ENCODE measurements at places on chromosomes 3 and 15.

DNA sequence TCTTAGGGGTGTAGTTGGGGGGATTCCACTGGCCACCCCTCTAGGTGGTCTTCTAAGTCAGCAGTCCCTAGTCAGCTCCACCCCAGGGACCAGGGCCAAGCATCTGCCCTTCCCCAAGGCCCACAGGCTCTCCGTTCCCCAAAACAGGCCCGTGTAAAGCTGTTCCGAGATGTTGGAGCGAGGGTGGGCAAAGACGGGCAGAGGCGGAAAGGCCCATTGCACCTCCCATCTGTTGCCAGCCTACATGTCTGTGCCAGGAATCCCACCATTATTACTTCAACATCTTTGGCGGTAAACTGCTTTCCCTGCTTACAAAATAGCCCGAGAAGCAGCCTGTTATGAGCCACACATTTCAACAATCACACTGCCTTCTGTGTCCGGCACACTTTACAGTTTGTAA is 1.9 kb upstream of the ATP2B2 start:
- no peak for DNase-seq

GRCh38 chr15:71049706-71050422 is 65.4 kb upstream of the THSD4 start:
- DNase-seq = peak; percentile 34

- no peak for DNase-seq
Measured at GRCh38 chr15:63010386-63010785, 32.2 kb upstream of the TPM1 start.

DNA sequence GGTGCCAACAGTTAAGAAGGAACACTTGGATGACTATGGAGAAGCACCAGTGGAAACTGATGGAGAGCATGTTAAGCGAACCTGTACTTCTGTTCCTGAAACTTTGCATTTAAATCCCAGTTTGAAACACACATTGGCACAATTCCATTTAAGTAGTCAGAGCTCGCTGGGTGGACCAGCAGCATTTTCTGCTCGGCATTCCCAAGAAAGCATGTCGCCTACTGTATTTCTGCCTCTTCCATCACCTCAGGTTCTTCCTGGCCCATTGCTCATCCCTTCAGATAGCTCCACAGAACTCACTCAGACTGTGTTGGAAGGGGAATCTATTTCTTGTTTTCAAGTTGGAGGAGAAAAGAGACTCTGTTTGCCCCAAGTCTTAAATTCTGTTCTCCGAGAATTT is 3.0 kb downstream of the SKIL start:
- no peak for DNase-seq

- DNase-seq = peak; percentile 41
Measured at GRCh38 chr15:40421246-40422157, 15.9 kb downstream of the IVD start.

DNA sequence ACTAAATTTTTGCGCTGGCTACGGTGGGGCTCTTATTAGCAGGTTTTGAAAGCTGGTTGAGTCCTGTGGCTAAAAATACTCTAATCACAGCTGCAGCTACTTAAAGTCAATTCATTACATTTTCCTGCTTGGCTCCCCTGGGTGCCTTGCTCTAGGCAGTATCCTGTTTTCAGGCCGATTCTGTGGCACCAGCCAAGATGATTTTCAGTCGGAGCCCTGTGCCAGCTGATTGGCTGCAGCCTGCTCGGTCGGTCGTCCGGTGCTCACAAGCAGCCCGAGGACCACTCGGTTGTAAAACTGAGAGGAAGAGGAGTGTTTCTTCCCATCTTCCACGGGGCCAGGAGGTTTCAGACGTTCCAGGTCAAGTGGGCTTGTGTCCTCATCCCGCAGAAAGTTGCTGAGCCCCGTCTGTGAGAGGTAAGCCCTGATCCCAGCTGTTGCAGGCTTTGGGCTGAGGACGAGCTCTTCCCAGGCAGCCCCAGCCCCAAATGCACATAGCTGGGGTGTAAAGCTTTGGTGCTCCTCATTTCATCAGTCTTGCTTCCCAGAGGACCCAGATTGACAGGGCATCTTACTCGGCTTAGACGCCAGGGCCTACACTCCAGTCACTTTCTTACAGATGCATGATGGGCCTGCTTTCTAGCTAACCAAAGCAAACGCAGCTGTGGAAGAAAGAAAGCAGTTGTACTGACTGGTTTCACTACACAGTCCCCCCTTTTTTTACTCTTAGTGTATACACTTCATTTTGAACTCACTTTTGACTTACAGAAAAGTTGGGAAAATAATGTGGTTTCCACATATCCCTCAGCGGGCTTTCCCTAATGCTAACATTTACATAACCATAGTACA is 15.9 kb downstream of the LYSMD4 start:
- DNase-seq = no peak

GRCh38 chr15:68235022-68235421 is 5.5 kb upstream of the CLN6 start:
- no peak for DNase-seq

- peak; percentile 85 for DNase-seq
Measured at GRCh38 chr3:122609798-122610559, 32.5 kb downstream of the PARP15 start.

DNA sequence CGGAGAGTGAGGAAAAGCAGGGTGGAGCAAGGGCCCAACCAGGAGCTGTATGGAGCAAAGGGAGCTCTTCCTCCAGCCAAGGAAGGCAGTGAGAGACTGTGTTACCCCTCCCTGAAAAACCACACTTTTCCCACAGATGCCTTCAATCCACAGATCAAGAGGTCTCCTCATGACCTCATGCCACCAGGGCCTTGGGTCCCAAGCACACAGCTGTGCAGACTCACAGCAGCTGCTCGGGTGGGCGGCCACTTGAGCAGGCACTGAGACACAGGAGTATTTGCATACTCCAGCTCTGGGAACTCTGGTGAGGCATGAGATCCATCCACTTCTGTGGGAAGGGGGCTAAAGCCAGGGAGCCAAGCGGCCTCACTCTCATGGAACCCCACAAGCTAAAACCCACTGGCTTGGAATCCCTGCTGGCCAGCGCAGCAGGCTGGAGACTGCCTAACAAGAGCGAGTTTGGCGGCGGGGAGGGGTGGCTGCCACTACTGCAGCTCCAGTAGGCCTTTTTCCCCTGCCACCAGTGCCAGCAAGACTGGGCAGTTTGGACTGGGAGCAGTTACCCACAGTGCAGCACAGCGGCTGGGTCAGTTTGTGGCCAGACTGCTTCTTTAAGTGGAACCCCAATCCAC is 880.6 kb upstream of the ARPP21 start:
- DNase-seq = no peak

GRCh38 chr3:38746641-38747040 is 69.4 kb downstream of the SCN10A start:
- no peak for DNase-seq

- DNase-seq = no peak
Measured at GRCh38 chr3:109835958-109836357, 498.6 kb upstream of the DPPA4 start.

DNA sequence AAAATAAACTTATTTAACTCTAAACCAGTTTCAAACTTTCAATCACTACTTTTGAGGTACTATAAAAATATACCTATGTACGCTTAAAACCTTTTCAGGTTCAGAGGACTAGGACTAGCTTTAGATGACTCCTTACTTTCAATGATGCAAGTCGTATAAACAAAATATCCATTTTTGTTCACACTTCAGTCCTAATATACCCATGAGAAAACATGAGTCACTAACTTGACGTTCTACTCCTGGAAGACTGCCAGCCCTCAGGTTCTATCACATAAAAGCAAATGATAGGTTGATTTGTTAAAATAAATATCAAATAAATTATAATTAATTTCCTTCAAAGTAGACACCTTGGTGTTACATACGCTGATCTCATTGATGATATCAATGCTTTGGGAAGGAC is 10.6 kb upstream of the P3H2 start:
- peak; percentile 68 for DNase-seq

GRCh38 chr3:42975456-42975855 is 3.7 kb upstream of the GASK1A start:
- DNase-seq = no peak

DNA sequence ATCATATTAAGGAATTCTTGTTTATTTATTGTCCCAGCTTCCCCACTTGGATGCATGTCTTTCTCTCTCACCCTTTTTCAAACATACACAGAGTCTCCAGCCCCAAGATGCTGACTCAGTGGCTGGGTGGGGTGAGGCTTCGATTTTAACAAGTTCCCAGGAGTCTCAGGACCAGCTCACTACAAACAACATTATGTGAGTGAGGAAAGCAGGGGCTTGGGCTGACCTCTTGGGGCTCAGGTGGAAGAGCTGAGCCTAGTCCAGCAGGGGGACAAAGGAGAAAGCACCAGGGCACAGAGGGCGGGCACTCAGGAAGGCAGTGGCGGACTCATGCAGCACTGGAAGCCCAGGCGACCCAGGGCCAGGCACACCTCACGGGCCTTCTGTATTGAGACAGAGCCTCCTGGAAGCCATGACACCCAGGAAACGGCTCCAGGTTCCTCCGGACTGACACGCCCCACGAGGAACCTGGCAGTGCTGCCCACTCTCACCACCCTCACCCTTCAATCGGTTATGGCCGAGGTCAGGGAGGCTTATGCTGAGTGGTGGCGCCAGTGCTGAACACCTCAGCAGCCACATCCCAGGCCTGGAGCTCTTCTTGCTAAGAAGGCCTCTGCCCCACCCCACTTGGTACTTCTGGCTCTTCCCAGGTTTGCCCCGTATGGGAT is 97.4 kb downstream of the LRIG1 start:
- no peak for DNase-seq

DNA sequence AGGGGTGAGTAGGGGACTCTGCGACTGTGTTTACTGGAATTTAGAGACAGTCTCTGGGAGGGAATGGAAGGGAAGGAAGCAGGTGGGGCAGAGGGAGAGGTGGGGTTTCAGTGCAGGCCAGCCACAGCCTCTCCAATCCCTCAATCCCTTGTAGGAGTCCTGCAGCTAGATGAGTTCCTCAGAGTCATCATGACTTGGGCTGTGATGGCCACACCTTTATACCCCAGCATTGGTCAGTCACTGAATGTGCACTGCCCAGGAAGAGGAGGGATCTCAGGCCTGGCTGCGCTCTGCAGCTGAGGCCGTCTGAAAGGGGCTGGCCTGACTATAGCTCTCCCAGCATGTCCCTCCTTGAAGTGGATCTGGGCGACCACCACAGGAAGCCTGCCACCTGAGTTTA is 67.3 kb upstream of the GLCE start:
- no peak for DNase-seq

- DNase-seq = no peak
Measured at GRCh38 chr3:17339132-17339575, 403.3 kb downstream of the TBC1D5 start.

DNA sequence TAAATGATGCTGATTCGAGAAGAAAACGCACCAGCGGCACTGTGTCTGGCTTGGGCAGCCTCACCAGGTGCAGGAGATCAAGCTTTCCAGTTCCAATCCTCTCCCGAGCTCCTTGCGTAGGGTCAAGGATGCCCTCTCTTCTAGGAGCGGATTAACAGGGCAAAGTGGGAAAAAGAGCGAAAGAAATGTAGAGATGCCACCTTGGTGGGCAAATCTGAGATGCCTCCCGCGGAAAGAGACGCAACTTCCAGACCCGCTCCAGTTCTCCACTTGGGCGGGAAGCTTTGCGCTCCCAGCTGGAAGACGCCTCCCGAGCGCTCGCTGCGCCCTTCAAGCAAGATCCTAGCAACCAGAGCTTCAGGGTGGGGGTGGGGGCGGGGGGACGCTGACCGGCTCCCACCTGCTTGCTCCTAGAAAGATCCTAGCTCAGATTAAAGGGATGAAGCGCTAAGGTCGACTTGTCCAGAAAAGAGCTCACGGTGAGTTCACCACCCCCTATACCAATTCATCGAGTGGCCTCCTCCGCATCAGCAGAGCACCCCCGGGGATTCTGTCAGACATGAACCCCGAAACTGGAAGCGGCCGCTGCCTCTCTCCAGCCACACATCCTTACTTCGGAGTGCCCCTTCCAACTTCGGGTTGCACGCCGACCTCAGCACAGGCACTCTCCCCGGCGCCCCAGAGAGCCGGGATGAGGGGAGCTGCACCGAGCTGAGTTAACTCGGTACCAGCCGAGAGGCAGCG is 769 bp downstream of the TAFA4 start:
- DNase-seq = no peak

- no peak for DNase-seq
Measured at GRCh38 chr15:69472046-69472445, 19.4 kb downstream of the RPLP1 start.

DNA sequence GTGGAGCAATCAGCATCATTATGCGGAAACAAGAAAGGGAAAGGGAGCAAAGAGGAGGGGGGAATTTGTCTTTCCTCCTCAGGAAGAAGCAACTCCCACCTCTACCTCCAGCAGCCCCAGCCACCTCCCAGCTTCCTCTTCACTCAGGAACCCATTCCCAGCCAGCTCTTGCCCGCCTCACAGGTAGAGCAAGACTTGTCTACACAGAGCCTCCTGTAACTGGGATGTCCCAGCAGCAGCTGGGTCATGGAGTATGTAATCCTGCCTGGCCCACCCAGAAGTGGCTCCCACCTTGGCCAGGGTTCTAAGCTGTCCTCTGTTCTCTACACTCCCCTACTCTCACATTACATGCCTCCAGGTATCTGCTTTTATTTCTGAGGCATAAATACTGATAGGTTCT is 14.0 kb downstream of the IGDCC3 start:
- no peak for DNase-seq

GRCh38 chr3:183181606-183182005 is 19.1 kb upstream of the LAMP3 start:
- DNase-seq = no peak

GRCh38 chr15:33215941-33216872 is 21.7 kb upstream of the FMN1 start:
- DNase-seq = peak; percentile 10

GRCh38 chr3:151804267-151804666 is 9.6 kb upstream of the AADAC start:
- no peak for DNase-seq

DNA sequence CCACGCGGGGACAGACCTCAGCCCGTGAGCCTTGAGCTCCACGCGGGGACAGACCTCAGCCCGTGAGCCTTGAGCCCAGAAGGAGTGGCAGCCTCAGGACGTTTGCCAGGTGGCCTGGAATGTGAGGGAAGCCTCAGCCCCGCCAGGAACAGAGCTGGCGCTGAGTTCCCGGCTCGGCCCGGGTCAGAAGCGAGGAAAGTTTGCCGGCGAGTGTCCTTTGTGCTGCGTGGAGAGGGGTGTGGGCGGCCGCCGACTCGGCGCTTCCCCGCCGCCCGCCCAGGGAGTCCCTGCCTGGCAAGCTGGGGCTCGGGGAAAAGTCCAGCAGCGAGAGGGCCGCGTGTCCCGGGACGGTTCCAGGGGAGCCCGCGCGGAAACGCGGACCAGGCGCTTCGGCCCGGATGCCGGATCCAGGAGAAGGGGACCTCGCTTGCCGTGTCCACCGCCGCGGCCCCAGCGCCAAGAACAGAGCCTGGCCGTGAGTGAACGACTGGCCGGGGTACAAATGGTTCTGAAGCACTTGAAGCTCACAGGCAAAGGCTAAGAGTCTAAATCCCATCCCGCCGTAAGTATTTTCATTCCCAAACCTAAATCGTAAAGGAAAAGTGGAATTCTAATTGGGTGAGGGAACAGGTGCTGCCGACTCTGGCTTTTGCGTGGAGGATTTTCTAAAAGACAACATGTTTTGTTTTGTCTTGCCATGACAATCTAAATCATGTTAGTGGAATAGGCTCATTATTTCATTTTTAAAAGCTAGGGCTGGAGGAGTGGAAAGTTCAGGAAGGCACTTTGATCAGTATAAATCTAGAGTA is 1.7 kb downstream of the LRRN1 start:
- DNase-seq = no peak
